Right renal pelvis (tissue), 4 donors: ENCODE measurements at places on chromosomes 3 and 15.

DNA sequence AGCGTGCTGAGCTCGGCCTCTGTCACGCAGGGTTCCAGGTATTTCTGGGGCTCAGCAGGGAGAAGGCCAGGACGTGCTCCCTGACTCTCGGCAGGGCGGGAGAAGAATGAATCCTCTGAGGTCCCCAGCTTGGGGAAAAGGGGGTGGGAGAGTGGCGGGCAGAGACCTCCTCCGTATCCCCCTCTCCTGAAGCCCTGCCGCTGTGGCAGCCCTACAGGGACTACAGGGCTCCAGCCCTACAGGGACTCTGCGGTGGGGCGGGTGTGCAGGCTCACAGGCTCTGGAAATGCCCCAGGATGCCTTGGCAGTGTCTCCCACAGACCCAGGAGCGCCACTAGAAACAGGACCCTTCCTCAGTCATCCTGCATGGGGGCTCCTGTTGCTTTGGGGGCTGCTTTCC, 46.2 kb downstream of the HMCES start:
- DNase-seq = no peak

- no peak for DNase-seq
These were observed 34.2 kb downstream of the ATP2B2 start for GRCh38 chr3:10471054-10471688.

DNA sequence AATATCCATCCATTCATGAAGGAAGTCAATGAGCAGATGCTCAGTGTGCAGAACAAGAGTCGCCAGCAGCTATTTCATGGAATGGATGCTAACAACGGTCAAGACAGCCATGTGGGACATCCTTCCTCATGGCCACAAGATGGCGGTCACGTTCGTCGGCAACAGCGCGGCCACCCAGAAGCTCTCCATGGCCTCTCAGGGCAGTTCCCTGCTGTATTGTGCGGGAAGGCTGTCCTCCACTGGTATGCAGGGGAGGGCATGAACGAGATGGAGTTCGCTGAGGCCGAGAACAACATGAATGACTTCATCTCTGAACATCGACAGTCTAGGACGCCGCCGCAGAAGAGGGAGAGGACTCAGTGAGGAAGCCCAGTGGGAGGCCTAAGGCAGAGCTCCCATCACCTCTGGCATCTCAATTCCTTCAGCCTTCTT, 208.3 kb downstream of the TJP1 start:
- DNase-seq = no peak

DNA sequence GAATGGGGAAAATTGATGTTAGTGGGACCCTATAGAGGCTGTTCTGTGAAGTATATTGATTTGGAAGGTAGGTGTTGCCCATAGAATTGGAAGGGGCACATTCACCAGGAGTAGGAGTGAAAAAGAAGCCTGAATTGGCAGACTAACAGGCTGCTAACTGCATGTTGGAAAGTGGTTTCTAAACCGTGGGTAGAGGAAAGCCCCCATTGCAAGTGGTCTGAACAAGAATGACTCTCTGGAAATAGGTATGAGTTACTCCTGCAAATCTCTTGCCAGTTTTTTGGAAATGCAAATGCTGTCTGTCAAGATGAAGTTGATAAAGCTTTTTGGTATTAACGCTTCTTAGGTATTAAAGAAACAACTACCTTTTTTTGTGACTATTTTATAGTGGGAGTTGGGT, 3.5 kb downstream of the UBE2E1 start:
- DNase-seq = no peak

DNA sequence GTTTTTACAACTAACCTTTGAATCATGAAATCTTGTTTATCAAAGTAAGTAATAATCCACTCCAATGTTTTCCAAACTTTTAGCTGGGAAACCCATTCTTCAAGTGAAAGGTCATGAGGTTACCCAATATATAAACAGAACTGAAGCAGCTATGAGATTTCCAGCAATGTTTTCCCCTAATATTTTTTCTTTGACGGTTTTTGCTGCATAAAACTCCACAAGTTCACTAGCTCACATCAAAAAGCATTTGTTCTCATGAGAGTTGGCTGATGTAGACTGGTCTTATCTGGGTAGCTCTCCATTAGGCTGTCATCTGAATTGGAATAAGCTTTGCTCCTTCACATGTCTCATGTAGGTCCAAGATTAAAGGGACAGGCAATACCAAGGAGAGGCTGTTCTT, 241.2 kb upstream of the LRRC3B start:
- peak; percentile 49 for DNase-seq
